ENCODE measurements at places on chromosomes 1 and 21.
A peak's percentile ranks its signal among the peaks of the same experiment; 100 is the strongest.

- peak; percentile 71 for DNase-seq
Measured at GRCh38 chr1:217747156-217747769, 116.1 kb downstream of the SPATA17 start.

GRCh38 chr1:113567427-113567826 lies 177.1 kb downstream of the MAGI3 start:
- no peak for DNase-seq

DNA sequence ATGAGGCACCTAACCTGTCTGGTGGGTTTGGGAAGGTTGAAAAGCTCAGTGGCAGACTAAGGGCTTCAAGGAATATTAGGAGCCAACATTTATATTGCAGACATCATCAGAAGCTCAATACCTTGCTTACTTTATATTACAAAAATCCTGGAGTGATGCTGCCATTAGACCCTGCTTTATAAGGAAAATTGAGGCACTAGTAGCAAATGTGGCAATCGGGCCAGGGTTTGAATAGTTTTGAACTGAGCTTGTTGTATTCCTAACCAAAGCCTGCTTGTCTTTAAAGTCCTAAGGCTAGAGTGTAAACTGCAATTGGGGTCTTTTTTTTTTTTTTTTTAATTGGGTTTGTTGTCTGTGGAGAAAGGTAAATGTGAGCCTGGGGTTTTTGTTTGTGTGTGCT lies 14.3 kb downstream of the L1TD1 start:
- no peak for DNase-seq

GRCh38 chr1:183566026-183566425 lies 24.2 kb downstream of the NCF2 start:
- no peak for DNase-seq

- peak; percentile 83 for DNase-seq
Measured at GRCh38 chr1:203589171-203589570, 37.5 kb upstream of the ATP2B4 start.

All from brain (organoid and tissue), 16 donors.